Activated T-helper 1 cell treated with anti-CD3 and anti-CD28 coated beads, Interleukin-12 subunit alpha, Interleukin-12 subunit beta, Interleukin-2, Interleukin-4 antibody, amounts not matched to agents 30 ng/mL and 10 ng/mL and 1 ng/mL, durations not matched to agents 14 hours and 24 hours and 36 hours (primary cell): ENCODE measurements at places on chromosomes 11 and 22. TPM values are rescaled to one million over a fixed set of nuclear protein-coding genes. Genes with fewer than 3 reads are reported as not detected.

GRCh38 chr11:6371825-6372224, 18.4 kb upstream of the SMPD1 start:
- no peak for DNase-seq

DNA sequence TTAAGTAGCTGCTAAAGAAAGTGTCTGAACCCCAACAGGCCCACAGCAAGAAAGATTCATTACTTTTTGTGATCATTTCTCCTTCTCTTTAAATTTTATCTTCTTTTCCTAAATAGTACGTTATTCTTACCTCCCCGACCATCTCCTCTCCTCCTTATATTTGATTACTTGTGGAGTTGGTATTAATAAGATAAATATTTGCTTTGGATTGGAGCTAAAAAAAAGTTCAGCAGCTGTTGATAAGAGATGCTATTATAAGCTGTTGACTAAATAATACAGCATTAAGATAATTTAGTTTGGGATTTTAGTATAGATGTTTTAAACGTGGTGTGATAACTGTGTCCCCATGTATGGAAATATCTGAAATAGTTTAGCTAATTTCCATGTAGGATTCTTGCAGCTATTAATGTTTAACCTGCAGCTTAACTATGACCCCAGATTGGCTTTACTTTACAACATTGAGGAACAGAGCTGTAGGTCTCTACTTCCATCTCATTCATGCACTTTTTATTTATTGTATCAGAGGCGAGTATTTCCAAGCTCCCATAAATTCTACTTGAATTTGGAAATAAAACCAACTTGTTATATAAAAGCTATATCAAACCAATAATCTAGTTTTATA, 37.8 kb downstream of the ZNF143 start:
- no peak for DNase-seq

GRCh38 chr11:8020244-8020597, 33.1 kb downstream of the EIF3F start:
- DNase-seq = no peak

GRCh38 chr11:112004389-112004788, 20.8 kb upstream of the DLAT start:
- DNase-seq = no peak

- DNase-seq = no peak
Measured at GRCh38 chr22:25488244-25489020, 76.0 kb upstream of the GRK3 start.

- DNase-seq = no peak
Measured at GRCh38 chr11:36635066-36635862, 37.2 kb upstream of the RAG2 start.

DNA sequence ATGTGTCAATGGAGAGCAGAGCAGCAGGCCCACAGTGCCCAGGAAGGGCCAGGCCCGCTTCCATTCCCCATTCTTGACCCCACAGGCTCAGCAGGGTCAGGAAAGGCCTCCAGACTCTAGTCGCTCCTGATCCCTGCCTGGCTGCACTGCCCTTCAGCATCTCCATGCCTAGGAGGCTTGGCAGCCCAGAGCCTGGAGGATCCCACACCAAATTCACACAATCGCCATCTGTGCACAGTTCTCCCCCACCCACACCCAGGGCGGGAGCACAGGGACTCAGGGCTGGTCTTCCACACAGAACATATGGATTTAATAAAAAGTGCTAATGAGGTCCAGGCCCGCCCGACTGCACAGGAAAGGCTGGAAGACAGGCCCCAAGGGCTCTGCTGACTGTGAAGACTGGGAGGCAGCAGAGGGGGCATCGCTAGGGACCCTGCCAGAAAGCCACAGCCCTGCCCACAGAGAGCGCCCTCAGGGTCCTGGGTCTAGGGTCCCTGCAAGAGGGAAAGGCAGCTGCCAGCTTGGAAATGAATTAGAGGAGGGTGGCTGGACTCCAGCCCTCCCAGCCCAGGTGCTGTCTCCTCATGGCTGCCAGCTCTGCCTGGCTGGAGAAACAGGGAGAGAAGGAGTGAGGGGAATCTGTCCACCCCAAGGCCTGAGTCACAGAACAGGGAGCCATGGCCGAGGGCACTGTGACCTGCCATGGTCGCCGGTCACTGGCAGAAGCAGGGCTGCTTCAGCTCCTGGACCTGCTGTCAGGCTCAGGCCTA, 39.7 kb downstream of the DKK3 start:
- DNase-seq = no peak

- DNase-seq = no peak
Measured at GRCh38 chr11:47393163-47394049, 15.0 kb upstream of the SLC39A13 start.

- DNase-seq = peak; percentile 16
Measured at GRCh38 chr11:46560300-46560991, 33.4 kb downstream of the AMBRA1 start.

- DNase-seq = no peak
Measured at GRCh38 chr11:35073691-35074419, 65.1 kb upstream of the CD44 start.

DNA sequence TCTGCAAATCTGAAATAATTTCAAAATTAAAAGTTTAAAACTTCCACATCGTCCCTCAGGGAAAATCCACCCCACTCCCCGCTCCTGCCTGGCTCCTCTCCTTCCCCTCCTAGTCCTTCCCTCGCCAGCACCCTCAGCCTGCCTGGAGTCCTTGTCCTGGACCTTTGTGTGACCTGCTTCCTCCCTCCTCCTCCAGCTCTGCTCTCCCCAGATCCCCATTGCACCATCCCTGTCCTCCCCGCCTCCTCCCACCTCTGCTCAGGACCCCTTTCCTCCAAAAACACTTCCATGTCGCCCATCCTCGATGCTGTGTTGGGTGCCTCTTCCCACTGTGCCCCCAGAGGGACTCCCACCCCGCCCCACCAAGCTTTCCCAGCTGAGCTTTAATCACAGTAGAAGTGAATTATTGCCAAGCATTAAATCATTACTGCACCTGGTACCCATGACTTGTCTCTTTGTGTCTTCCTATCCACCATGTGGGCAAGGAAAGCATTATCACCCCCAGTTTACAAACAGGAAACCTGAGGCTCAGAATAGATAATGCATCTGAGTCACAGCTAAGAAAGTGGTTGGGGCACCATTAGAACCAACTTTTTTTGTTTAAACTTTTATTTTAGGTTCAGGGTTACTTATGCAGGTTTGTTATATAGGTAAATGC, 2.4 kb upstream of the ZP1 start:
- DNase-seq = no peak

- DNase-seq = no peak
Measured at GRCh38 chr11:93986716-93987115, 34.4 kb upstream of the HEPHL1 start.

DNA sequence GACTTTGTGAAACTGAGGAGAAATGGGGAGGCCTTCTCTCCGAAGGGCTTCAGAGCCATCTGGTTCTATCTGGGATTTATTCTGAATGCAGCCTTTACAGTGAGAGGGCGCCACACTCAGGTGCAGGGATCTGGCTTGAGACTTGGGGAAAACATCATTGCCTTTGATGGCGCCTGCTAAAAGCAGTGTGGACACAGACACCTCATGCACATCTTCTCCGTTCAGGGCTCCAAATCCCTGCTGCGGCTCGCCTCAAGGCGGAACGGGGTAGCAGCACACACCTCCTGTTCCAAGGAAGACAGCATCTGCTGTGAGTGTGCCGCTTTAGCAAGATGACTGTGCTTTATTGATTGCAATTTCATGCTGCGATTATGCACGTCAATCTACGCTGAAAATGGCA, 37.1 kb upstream of the OLFML1 start:
- no peak for DNase-seq

DNA sequence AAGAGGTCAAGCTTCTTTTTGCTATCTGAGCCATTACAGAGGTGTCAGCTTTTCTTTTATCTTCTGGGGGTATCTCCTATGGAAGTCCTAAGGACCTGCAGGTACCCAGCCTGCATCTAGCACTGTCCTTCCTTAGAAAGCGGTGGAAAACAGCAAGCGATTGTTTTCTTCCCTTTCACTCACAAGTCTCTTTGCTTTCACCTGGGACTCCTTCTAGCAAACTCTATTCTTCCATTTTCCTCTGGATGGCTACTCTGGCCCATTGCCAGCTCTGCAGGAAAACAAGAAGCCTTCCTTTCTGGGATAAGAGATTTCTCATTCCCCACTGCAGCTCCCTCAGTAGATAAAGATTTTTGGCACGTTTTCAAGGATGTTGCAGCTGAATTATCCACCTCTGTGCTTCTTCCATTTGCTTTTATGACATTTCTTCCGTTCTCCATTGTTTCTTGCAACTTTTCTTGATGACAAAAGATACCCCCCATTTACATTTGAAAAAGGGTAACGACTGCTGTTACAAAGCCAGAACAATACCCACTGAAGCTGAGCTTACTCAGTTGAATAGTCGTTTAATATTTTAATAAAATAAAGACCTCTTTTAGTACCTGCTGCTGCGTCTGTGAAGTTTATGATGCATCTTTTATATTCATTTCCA, 40.2 kb upstream of the BDNF start:
- DNase-seq = no peak

DNA sequence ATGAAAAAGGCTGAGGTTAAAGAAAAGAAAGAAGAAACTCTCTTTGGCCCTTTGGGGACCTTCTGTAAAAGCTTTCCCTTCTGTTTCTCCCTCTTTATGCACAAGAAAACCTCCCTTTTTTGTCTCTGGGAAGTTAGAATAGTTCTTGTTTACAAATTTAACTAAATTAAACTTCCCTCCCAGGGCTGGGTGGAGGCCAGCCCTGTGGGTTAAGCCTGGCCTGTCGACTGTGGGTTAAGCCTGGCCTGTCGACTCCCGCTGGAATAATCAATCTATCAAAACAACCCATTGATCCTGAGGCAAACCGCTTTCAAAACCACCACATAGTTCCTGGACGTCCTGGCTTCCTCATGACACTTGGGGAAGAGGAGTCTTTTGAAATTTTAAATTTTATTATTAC, 1.2 kb upstream of the DRG1 start:
- DNase-seq = no peak

GRCh38 chr11:128896356-128896755, 5.2 kb downstream of the KCNJ5 start:
- DNase-seq = no peak

DNA sequence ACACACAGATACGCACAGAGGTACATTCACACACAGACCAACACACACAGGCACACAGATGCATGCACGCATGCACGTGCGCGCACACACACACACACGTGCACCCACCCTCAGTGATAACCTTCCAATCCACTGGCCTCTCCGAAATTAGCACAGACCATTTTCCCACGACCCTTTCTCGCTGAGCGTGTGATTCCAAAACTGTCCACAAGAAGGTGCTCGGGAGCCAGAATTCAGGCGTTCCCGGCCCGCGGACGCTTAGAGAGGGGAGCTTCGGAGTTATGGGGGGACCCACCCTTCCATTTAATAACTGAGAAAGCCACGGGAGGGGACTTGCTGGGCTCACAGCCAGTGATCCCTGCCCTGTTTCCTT, 33.8 kb upstream of the SLC35C1 start:
- peak; percentile 55 for DNase-seq

- no peak for DNase-seq
Measured at GRCh38 chr22:38246692-38247091, 26.1 kb downstream of the TMEM184B start.

DNA sequence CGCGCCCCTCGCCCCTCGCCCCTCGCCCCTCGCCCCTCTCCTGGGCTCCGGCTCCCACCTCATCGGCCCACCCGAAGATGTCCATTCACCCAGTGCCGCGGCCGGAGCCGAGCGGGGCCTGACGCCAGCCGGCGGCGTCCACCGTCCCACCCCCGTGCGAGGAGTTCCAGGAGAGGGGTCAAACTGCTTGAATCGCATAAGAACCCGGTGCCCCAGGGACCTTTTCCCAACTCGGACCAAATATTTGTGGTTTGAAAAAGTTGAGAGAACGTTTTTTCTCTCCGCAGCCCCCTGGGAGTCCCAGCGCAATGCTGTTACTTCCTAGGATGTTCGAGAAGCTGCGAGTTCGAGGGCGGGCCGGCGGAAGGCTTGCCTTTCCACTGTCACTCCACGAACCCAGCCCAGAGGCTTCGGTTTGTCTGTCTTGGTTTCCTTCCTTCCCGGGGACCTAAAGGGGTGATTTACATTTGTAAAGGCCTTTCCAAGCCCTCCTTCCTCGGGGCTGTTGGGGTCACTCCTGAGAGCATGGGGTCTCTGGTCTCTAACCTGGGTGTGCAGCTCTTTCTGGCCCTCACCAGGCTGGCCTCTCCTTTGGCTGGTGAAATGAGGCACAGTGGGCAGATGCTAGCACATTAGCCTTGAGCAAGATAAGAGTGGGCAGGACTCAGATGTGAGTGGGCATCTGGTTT, 38.0 kb downstream of the ETS1 start:
- no peak for DNase-seq

GRCh38 chr22:41913842-41914534, 886 bp downstream of the SHISA8 start:
- no peak for DNase-seq

DNA sequence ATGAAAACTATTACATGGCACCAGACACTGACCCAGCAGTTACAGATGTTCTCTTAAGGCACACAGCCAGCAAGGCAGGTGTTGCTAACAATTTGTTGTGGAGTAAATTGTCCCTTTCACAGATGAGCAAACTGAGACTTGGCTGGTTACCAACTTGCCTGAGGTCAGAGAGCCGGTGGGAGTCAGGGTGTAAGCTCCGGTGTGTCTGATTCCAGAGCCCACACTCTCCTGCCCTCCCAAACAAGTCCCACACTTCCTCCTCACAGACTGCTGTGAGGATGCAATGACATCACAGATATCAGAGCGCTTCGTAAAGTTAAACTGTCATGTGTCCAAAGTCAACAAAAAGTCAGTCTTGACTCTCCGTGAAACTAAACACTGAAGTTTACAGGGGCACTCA, 12.5 kb downstream of the GDPD5 start:
- no peak for DNase-seq

The DTX4 gene
- 0.05 TPM in 2 replicates for total RNA-seq

The NRGN gene
- total RNA-seq = 3.9 and 6.1 TPM in 2 replicates

The SMC1B gene
- total RNA-seq = 0.44 and 0.83 TPM in 2 replicates
